KG1 (cell line): ENCODE measurements at places on chromosomes 3 and 15.

DNA sequence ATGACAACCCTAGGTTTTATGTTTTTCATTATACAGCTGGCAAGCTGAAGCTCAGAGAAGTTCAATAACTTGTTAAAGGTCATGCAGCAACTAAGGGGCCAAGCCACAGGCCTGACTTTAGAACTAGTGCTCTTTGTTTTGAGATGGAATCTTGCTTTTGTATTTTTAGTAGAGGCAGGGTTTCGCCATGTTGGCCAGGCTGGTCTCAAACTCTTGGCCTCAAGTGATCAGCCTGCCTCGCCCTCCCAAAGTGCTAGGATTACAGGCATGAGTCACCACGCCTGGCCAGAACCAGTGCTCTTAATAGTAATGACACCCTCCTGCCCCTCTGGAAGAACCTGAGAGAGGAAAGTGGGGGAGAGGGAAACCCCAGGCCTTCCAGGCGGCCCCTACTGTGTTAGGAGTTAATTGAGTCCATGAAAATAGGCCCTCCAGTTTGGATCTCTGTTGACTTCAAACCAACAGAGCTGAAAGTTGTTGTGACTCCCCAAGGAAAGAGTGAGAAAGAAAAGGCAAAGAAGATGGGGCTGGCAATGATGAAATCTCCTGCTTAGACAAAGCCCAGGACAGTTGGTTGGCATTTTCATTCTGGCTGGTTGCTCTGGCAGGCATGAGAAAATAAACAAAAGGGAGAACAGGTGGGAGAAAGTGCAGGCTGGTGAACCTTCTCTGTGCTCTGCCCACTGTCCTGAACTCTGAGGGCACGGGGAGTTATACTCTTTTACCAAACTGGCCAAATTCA lies 3.6 kb upstream of the PRRT3 start:
- no peak for DNase-seq

DNA sequence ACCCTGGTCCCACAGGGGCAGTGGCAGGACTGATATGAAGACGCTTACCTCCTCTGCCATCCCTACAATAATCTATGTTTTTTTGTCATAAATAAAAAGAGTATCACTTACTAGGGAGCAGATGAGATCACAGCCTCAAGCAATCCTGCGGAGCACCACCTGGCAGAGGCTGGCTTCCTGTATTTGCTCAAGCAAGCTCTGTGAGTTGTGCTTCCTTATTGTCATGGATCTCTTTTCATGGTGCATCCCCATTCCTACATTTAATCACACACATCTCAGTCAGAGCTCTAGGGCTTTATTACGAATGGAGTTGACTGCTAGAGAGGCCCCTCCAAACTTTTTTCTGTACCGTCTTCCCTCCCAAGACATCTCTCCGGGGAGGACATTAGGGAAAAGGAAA lies 186.0 kb downstream of the UBE2E2 start:
- DNase-seq = no peak

DNA sequence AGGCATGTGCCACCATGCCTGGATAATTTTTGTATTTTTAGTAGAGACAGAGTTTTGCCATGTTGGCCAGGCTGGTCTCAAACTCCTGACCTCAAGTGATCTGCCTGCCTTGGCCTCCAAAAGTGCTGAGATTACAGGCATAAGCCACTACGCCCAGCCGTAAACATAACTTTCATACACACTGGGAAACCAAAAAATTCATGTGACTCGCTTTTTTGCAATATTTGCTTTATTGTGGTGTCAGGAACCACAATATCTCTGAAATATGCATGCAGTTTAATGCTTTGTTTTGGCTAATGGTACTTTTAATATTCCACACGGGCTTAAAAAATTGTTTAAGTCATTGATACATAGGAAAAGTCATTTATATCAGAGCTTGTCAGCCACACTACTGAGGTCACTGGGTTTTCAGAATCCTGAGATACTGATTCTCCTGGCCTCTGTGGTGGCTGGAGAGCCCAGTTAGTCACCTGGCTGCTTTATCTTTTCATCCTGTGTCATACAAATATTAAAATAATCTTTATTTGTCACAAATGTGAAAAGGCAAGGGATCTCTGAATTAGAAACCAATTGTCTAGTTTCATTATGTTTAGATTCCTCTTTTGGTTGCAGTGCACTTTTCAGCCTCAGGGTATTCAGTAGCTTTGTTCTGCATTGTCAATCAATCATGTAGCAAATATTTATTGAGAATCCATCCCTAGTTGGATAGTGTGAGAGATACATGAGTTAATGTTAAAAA lies 10.0 kb downstream of the TMEM62 start:
- no peak for DNase-seq

GRCh38 chr3:37530047-37530697 lies 331.5 kb upstream of the CTDSPL start:
- DNase-seq = no peak

GRCh38 chr15:48185529-48185928 lies 5.9 kb upstream of the CTXN2 start:
- DNase-seq = no peak

GRCh38 chr15:68552344-68552743 lies 26.4 kb upstream of the CORO2B start:
- DNase-seq = no peak

DNA sequence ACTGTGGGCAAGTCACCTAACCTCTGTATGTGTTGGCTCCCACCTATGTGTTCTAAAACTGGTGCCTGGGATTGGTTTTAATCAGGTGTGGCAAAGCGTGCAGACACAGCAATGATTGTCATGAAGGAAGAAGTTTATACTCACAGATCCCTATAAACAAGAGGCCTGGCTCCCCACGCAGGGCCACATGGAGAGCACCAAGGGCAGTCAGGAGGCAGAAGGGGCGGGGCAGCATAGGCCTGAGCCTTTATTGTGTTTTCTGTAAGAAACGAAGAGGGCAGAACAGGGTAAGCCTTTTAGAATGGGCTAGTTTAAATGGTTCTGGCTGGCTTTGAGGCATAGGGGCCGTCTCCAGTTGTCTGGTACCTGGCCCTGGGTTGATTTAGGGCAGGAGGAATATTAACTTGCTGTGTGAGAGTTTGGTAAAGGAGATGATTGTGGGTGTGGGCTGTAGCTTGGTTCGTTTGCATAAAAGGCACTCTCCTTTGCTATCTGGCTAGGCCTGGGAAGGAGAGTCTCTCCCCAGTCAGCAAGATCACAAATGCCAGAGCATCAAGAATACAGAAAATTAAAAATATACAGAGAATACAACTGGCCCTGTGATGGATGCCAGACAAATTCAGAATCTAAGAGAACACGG lies 2.2 kb upstream of the FBXW12 start:
- DNase-seq = no peak

DNA sequence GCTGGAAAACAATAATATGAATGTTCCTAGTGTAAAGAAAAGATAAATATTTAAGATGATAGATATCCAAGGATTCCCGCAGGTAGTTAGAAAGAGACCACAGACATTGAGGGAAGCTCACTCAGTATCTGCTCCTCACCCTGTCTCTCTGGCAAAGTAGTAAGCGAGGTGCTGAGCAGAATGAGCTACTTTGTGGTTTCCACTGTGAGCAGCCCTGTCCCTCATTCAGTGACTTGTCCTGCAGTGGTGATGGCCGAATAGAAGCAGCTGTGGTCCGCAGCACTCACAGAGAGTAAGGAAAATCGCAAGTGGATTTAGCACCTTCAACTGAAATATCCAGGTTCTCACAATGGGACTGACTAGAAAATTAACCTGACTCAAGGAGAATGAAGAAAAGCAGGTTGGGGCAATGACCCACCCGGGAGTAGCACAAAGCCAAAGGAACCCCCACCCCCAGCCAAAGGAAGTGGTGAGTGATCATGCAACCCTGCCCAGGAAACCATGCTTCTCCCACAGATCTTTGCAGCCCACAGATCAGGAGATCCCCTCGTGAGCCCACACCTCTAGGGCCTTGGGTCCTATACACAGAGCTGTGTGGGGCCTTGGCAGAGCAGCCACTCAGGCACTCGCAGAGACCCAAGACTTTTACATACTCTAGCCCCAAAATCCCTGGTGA lies 21.8 kb upstream of the SLC25A38 start:
- peak; percentile 26 for DNase-seq

GRCh38 chr3:16809482-16809881 lies 75.3 kb upstream of the PLCL2 start:
- DNase-seq = no peak

GRCh38 chr15:48939648-48940047 lies 24.1 kb downstream of the SHC4 start:
- no peak for DNase-seq

DNA sequence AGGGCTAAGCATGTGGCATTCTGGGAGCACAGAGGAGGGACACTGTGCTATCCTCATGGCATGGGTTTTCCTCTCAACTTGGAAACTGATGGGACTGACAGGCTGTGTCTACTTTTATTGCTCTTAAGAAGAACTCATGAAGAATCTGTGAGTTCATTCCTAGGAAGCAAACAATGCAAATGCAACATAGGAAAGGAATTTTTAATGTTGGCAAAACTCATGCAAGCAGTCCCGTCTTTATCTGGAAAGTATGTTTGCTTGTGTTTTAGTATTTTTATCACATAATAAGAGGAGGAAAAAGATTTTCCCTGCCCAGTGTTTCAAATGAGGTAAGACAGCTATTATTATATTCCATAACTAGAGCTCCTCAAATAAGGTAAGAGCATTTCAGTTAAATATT lies 89.7 kb downstream of the TRIM42 start:
- no peak for DNase-seq

GRCh38 chr3:184524981-184525336 lies 36.6 kb upstream of the EPHB3 start:
- DNase-seq = peak; percentile 29
